ENCODE measurements at places on chromosomes 1 and 21.

GRCh38 chr1:44327679-44328491 is 27.2 kb downstream of the ERI3 start:
- peak; percentile 99 for DNase-seq

DNA sequence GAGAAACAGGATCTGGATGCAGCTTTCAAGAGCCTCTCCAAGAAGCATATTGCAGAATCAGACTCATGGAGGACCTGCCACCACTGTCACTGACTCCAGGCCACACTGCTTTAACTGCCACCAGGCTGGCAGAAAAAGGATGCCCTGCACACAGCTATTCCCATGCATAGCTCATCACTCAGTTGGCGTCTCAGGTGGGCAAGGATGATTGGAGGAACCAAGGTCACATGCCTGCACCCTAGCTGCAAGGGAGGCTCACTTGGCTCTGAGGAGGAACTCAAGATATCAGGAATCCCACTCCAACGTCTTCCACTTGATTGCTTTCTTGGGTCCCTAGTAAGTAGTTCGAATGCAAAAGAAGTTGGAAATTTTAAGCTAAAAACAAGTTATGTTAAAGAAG is 19.6 kb upstream of the SPOCD1 start:
- DNase-seq = no peak

DNA sequence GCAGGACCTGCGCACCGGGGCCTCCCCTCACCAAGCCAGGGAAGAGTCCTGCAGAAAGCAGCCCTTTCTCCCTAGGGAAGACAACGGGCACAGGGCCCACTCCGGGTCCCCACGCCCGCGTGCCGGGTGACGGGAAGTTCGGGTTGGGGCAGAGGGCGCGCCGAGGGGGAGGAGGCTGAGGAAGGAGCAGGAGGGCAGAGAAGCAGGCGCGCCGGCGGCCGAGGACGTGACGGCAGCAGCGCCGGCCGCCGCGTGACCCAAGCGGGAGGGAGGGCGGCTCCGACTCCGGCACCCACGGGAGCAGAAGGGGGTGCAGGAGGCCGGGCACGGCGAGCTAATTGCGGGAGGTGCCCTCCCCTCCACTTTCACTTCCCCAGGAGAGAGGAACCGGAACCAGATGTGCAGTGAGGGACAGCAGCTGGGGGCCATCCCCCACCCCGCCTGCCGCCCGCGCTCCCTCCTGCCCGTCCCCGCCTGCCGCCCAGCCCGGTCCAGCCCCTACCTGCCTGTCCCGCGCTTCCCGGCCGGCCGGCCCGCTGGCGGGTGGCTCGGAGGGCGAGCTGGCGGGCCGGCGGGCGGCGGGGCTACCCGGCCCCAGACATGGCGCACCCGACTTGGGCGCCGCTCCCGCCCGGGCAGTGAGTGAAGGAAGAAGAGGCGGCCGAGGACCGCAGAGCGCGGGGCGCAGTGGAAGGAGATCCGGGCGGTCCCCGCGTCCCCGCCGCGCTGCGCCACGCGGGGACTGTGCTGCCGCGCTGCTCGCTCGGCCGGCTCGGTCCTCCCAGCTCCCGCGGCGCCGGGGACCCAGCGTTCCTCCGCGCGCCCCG is 510 bp downstream of the DENND4B start:
- DNase-seq = no peak

- DNase-seq = no peak
Observed at GRCh38 chr21:46157396-46157986, 2.1 kb upstream of the FTCD start.

- DNase-seq = peak; percentile 85
Observed at GRCh38 chr1:96865731-96866685, 144.4 kb downstream of the PTBP2 start.

DNA sequence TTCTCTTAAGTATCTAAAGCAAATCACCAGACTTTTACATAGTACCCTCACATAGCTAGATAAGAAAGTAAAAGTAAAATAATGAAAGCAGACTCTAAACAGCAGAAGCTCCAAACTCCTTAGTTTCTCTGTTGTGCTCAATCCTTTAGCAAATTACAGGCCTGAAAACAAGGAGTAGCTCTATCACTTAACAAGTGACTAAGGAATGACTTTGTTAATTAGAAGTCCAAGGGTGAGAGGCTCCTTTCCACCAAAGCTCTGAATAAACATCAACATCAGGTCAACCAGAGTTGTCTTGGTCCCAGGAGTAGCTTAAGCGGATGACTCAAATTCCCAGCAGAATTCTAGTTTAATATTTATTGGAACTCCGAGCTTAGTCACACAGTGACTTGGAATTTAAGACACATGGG is 5.9 kb downstream of the NRIP1 start:
- no peak for DNase-seq

DNA sequence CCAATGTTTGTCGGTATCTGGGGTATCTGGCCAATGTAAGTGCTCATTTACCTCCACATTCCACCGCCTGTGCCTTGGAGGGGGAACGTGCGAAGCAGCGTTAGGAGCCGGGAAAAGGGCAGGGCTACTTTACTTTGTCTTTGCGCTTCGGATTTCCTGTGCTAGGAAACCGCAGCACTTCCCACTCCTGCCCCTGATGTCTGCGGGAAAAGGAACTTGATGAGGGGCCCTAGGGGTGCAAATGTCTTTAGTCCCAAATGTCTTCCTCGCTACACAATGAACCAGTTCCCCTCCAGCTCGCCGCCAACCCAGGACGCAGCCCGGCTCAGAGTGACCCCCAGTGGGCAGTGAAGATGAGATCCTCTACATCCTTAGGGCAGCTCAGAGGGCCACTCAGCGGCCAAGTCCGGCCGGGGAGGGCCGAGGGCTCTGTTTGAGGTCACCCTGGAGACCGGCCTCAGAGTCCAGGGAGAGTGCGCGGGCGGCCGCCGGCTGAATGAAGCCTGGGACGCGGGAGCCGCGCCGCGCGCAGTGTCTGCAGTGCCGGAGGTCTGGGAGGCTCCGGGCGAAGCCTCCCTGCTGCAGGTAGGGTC is at the start of gene DYNLT5:
Gene DYNLT5, plus strand, starts transcription at position 460 of the 593 bp plus-strand sequence. CDS start 2,200 bp downstream, outside the sequence.
- DNase-seq = no peak

DNA sequence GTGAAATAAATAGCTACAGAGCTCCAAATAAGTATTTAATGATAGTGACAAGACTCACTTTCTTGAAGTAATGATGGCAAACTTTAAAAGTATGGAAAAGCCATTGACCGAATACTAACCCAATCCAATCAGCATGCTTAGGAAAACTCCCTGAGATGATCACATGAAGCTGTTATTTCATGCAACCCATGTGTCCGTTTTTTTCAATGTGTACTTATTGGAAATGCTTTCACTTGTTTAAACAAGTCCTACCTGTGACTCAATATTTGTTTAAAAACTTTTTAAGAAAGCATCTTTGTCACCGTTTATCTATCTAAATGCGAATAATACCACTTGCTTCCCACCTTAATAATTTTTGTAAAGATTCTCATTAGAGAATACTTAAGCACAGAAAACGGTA is 185.8 kb downstream of the NRIP1 start:
- DNase-seq = no peak

DNA sequence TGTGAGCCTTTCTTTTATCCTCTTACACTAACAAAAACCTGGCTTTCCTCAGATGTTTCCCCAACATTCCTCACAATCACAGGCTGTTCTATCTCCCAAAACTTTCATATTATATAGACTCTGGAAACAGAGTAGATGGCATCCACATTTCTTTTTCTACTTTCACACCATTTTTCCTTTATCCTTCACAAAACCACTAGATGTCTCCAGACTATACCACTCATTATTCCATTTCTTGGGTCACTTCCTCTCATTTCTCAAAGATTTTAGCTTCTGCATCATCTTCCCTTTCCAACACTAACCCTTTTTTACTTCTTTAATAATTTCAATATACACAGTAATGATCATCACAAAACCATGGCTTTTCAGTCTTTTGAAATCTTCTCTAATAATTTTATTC is 286.0 kb upstream of the DEPDC1 start:
- DNase-seq = no peak

DNA sequence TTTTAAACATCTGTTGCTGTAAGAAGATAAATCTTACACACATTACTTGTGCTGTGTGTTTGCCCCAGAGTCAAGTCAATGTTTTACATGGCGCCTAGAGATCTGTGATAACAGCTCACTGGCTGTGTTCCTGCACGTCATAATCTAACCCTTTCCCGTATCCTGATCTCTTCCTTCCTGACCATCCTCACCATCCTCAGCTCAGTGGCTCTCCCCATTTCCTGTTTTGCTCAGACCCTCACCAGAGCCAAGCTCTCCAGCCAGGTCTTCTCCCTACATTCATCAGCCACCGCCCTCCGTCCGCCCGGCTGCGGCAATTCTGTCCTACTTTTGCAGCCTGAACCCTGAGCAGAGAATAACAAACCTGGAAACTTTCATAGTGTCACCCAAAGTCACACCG is 824.7 kb downstream of the USP25 start:
- DNase-seq = no peak

GRCh38 chr1:161258439-161259344 is at the start of gene PCP4L1:
TSS of gene PCP4L1 (plus strand) at chr1:161258745. CDS start at chr1:161258975, 230 bp downstream.
- no peak for DNase-seq

DNA sequence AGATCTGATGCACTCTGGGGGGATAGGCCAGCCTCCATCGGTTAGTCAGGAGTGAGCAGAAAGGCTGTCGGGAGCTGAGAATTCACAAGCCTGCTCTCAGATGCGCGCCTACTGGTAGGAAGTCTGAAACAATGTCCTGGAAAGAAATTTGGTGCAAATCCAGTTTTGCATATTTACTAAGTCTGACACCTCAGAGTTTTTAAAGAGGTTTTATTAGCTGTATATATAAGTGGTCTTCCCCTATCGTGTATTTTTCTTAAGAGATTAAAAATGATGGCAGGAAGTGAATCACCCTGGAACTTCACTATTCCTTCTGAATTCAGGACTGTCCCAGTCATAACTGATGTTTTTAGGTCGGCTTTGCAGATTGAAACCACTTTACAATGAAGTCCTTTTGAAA is 99.8 kb upstream of the C1orf105 start:
- no peak for DNase-seq

DNA sequence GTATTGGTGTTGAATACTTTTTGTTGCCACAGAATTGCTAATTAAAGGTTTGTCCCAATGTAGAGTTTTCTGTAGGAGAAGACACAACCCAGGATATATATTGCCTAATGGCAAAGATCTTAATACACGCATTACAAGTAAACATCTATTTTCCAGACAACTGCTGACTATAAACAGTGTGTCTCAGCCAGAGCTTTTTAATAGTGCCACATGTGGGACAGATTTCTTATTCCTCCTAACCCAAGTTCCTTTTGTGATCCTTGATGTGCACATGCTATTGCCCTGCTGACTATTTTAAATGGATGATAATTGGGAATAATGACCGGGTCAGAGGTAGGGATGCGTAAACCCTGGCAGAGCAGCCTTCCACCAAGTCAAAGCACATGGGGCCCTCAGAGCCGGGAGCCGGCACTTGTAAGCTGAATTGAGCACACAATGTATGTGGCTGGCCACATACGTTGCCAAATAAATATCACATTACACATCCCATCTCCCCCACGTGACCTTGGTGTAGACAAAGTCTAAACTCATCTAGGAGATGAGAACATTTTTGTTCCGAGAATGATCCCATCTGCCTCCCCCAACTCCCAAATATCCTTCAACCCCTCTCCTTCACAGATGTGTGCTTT is 209.8 kb upstream of the NFIA start:
- DNase-seq = no peak

DNA sequence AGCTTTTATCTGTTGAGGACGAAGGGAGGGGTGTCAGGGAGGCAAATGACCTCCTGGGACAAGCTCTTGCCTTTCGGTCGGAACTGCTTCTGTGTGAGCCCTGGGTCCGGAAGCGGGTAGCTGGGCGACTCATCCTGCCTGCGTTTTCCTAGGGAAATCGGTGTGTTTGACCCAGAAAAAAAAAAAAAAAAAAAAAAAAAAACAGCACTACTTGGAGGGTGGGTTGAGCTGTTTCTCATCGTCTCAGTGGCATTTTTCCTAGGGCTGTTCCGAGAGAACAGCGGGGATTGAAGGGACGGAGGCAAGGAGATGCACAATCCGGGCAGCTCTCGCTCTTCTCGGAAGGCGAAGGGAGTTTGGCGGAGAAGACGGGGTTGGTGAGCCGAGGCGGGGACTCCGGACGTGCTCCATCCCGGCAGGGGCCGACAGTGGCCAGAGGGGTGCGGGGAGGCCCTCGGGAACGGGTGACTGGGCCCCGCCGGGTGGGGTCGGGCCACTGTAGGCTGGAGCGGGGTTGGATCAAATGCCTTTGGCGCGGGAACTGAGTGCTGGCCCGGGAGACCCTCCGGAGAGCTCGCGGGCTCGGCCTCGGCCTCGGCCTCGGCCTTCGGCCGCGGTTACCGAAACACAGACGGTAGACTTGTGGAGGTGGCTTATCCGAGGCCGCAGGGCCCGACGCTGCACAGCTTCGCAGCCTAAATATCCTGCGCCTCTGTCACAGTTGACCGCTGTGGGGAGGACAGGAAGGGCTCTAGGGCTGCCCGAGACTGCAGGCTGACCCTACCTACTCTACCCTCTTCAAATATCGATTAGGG is 2.4 kb upstream of the BARHL2 start:
- DNase-seq = no peak

DNA sequence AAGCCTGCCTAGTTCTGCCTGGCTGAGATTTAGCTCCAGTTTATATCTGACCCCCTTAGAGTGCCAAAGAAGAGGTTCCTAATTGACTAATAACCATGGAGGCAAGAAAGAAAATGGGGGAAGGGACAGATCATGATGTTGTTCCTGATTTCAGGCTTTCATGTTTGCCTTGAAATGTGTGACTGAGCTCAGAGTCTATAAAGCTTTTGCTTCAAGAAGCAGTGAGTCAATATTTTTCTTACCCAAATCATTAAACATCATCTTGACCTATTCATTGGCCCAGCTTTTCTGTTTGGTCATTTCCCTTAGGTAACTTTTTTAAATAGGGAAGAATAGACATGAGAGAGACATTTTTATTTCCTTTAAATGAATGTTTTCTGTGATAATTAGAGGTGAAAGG is 55.9 kb downstream of the HHAT start:
- DNase-seq = no peak

DNA sequence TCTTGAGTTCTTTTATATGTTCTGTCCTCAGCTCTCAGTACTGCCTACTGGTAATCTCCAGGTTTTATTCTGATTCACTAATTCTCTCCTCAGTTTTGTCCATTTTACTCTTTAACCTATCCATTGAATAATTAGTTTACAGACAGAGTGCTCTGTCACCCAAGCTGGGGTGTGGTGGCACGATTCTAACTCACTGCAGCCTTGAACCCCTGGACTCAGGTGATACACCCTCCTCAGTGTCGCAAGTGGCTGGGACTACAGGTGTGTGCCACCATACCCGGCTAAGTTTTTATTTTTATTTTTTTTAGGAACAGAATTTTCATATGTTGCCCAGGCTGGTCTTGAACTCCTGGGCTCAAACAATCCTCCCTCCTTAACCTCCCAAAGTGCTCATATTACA is 14.0 kb downstream of the RAB4A start:
- no peak for DNase-seq

- DNase-seq = no peak
Observed at GRCh38 chr1:59971464-59971911, 44.9 kb upstream of the CYP2J2 start.

GRCh38 chr1:24909388-24909898 is 20.6 kb downstream of the RUNX3 start:
- peak; percentile 40 for DNase-seq

- DNase-seq = no peak
Observed at GRCh38 chr1:38190983-38191382, 144.4 kb upstream of the POU3F1 start.
